Heart left ventricle (tissue), 16 donors: ENCODE measurements at places on chromosomes 7 and 10. TPM values are rescaled to one million over a fixed set of nuclear protein-coding genes. Genes with fewer than 3 reads are reported as not detected.

GRCh38 chr10:112687647-112688046 lies 240.6 kb downstream of the VTI1A start:
- no peaks in the 10 kb centered on the region for H3K36me3 ChIP-seq
- no peak overlapping the region for H3K27ac ChIP-seq
- H3K4me1 ChIP-seq, result no peaks in the 10 kb centered on the region
- DNase-seq, result no peak

Gene MYL10
- not detected for total RNA-seq

DNA sequence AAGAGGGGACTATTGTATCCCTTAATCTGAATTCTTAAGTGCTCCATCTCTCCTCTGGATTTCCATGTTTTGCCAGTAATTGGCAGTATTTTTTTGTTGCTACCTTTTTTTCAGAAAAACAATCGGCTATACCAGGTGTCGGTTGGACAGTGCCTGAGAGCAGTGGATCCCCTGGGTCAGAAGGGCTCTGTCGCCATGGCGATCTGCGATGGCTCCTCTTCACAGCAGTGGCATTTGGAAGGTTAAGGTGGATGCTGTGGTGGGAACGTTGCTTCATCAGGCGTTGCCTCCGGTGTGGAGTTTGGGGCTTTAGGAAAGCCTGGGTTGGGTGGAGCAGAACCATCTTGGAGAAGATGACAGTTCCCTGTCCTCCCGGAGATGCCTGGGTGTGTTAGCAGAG lies 96.0 kb downstream of the GALNT11 start:
- H3K4me3 ChIP-seq, result no peak overlapping the region
- H3K36me3 ChIP-seq, result peaks cover 91% of the 10 kb centered on the region
- H3K27me3 ChIP-seq, result no peaks in the 10 kb centered on the region
- no peak overlapping the region for H3K27ac ChIP-seq
- DNase-seq, result no peak

Gene ITPRID1
- total RNA-seq, result not detected

Gene SH2D4B
- not detected for total RNA-seq

Gene NCF1
- 2.7 TPM for total RNA-seq

DNA sequence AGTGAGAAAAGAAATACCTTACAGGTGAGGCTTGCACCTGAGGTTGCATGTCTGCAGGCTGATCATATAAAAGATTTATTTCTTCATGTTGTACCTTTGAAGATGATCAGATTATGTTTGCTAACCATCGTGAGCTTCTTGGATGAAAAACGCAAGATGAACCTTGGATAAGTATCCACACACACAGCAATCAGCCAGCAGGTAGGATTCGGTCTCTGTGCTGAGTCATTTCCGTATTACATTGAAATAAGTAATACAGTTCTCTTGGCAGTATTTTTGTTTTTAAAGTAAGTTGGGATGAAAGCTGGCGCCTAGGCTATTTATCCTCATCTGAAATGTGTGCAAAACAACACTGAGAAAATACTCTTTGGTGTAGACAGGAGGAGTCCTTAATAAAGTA lies 109.0 kb upstream of the PRKCQ start:
- H3K36me3 ChIP-seq, result no peaks in the 10 kb centered on the region
- no peaks in the 10 kb centered on the region for H3K27me3 ChIP-seq
- no peak for DNase-seq
- H3K4me1 ChIP-seq, result no peaks in the 10 kb centered on the region
- H3K4me3 ChIP-seq, result no peak overlapping the region

Gene NUTM2D
- total RNA-seq, result 2.4 TPM

Gene ZNF37A
- total RNA-seq, result 8.4 TPM

- no peak overlapping the region for H3K27ac ChIP-seq
- H3K27me3 ChIP-seq, result no peaks in the 10 kb centered on the region
Measured at GRCh38 chr10:73818402-73818801, 7.0 kb upstream of the NDST2 start.

- H3K27ac ChIP-seq, result no peak overlapping the region
- no peaks in the 10 kb centered on the region for H3K36me3 ChIP-seq
- no peaks in the 10 kb centered on the region for H3K27me3 ChIP-seq
- DNase-seq, result no peak
- no peak overlapping the region for H3K4me3 ChIP-seq
- no peaks in the 10 kb centered on the region for H3K4me1 ChIP-seq
Measured at GRCh38 chr7:91798425-91798824, 82.1 kb downstream of the MTERF1 start.

Gene FRAT1
- total RNA-seq, result 4.6 TPM

Gene RTKN2
- 0.08 TPM for total RNA-seq

DNA sequence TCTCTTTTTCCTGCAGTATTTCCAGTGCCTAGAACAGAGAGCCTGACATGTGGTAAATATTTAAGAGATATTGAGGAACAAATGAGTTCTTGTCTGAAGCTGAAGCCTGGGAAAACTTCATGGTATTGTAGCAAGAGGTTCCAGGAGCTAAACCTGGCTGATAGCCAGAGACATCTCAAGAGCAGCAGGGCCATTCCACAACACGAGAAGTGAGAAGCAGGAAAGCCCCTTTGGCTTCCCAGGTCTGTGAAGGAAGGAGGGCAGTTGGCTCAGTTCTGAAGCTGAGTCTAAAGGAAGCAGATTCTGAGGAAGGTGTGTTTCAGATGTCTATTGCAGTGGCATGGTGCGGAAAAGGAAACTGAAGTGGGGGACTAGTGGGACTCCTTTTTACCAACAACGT lies 63.8 kb upstream of the FAM204A start:
- no peaks in the 10 kb centered on the region for H3K36me3 ChIP-seq
- H3K27me3 ChIP-seq, result peaks cover 11% of the 10 kb centered on the region
- no peaks in the 10 kb centered on the region for H3K4me1 ChIP-seq
- no peak for DNase-seq
- H3K27ac ChIP-seq, result no peak overlapping the region
- no peak overlapping the region for H3K4me3 ChIP-seq

DNA sequence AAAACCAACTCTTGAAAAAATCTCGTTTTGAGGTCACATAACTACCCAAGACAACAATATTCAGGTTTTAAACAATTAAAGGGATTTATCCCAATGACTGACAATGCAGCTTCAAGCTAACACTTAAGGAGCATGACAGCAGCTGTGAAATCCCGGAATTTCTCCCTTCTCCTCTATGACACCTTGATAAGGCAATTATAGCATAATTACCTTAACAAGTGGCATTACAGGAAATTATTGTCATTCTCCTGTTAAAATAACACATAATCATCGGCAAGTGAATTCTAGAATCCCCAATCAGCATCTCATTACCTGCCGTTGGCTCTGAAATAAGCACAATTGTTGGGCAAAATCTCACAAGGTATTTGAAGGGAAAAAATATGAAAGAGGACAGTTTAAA lies 417.0 kb upstream of the PFKP start:
- no peaks in the 10 kb centered on the region for H3K27me3 ChIP-seq
- no peak overlapping the region for H3K27ac ChIP-seq
- no peak for DNase-seq

Gene MYH16
- total RNA-seq, result not detected

Gene CCDC71L
- 6.9 TPM for total RNA-seq

Gene GNAT3
- not detected for total RNA-seq

DNA sequence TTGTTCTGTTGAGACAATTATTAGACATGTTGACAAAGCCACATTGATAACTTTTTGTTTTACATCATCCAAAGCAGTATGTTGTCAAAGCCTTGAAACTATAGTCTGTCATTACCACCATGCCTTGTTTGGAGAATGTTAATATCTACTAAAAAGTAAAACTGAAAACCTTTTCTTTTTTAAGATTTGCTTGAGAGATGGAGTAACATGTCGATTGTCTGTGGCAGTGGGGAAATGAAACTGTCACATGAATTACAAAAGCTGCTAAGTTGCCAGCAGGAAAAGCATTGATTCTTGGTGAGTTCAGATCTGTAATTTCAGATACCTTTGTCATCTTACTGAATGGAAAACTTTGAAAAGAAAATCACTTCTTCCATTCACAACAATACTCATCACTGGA lies 69.1 kb downstream of the TFPI2 start:
- H3K27ac ChIP-seq, result no peak overlapping the region
- H3K27me3 ChIP-seq, result no peaks in the 10 kb centered on the region
- no peak for DNase-seq
- no peak overlapping the region for H3K4me3 ChIP-seq
- H3K4me1 ChIP-seq, result no peaks in the 10 kb centered on the region
- no peaks in the 10 kb centered on the region for H3K36me3 ChIP-seq

Gene NXPH1
- not detected for total RNA-seq

GRCh38 chr7:149608168-149608567 lies 110.6 kb upstream of the ZNF746 start:
- H3K4me1 ChIP-seq, result peaks cover 11% of the 10 kb centered on the region
- peaks cover 77% of the 10 kb centered on the region for H3K36me3 ChIP-seq
- DNase-seq, result no peak
- no peak overlapping the region for H3K27ac ChIP-seq

Gene LRRN3
- total RNA-seq, result 11.0 TPM

DNA sequence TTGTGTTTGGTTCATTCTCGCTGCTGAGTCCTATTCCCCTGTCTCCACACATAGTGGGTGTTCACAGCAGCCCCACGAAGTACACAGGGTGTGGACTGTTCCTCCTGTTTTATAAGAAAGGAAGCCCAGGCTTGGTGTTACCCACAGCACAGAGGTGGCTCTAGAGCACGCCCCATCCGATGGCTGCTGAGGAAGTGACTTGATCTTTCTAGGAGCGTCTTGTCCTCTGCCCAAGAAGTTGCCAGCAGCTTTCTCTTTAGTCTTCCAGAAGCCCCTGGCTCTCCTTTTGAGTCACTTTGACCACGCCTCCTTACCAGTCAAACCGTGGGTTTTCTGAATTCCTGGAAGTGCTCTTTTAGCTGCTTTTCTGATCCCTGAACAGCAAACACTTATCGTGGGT lies 94.0 kb downstream of the GRK5 start:
- H3K27ac ChIP-seq, result peak overlapping the region; percentile 74
- no peak overlapping the region for H3K4me3 ChIP-seq
- no peak for DNase-seq
- H3K4me1 ChIP-seq, result peaks cover 84% of the 10 kb centered on the region
- no peaks in the 10 kb centered on the region for H3K27me3 ChIP-seq
- H3K36me3 ChIP-seq, result no peaks in the 10 kb centered on the region

DNA sequence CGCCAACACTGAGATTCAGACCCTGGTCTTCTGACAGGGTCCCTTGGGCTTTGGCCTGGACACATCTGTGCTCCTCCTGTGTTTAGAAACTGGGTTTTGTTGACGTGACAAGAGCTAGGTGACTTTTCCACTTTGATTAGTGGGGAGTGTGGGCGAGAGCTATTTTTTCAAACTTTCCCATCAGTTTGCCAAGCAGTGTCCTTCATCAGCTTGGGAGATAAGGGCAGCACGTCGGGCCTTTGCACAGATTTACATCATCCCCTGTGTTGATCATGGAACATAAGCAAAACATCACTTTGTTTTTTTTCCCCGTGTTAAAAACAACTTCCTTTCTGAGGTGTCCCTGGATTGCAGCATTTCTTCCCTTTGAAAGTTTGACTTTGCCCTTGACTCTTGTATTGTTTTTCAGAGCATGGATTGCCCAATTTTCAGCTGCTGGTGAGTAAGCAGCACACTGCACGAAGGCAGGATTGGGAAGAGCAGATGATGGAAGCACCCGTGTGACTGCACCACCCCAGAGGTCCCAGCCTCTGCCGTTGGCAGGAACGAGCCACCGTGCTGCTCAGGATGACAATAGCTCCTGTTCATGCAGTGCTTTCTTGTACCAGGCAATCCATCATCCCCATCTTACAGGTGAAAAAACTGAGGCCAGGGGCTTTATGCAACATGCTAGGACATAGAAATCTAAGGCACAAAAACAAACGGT lies 6.4 kb upstream of the IGFBP1 start:
- no peaks in the 10 kb centered on the region for H3K36me3 ChIP-seq
- H3K27ac ChIP-seq, result no peak overlapping the region
- H3K4me3 ChIP-seq, result no peak overlapping the region
- no peaks in the 10 kb centered on the region for H3K4me1 ChIP-seq

DNA sequence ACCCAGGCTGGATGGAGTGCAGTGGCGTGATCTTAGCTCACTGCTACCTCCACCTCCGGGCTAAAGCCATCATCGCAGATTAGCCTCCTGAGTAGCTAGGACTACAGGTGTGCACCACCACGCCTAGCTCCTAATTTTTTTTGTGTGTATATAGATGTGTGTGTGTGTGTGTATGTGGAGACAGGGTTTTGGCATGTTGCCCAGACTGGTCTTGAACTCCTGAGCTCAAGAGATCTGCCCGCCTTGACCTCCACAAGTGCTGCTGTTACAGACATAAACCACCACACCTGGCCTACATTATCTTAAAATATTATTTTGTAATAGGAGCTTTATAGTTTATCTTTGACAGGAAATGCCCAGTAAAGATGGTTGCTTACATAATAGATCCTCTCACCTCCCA lies 25.0 kb downstream of the FOXP2 start:
- no peak overlapping the region for H3K4me3 ChIP-seq
- no peaks in the 10 kb centered on the region for H3K36me3 ChIP-seq
- no peak overlapping the region for H3K27ac ChIP-seq

- H3K4me1 ChIP-seq, result peaks cover 5% of the 10 kb centered on the region
- H3K27me3 ChIP-seq, result no peaks in the 10 kb centered on the region
- H3K27ac ChIP-seq, result peak overlapping the region; percentile 74
- peak overlapping the region; percentile 88 for H3K4me3 ChIP-seq
Measured at GRCh38 chr7:112940314-112940732, 146.3 kb downstream of the GPR85 start.

- no peaks in the 10 kb centered on the region for H3K27me3 ChIP-seq
- H3K36me3 ChIP-seq, result no peaks in the 10 kb centered on the region
- H3K4me1 ChIP-seq, result peaks cover 15% of the 10 kb centered on the region
- no peak overlapping the region for H3K27ac ChIP-seq
- H3K4me3 ChIP-seq, result no peak overlapping the region
- no peak for DNase-seq
Measured at GRCh38 chr10:49363309-49364031, 32.4 kb downstream of the DRGX start.

DNA sequence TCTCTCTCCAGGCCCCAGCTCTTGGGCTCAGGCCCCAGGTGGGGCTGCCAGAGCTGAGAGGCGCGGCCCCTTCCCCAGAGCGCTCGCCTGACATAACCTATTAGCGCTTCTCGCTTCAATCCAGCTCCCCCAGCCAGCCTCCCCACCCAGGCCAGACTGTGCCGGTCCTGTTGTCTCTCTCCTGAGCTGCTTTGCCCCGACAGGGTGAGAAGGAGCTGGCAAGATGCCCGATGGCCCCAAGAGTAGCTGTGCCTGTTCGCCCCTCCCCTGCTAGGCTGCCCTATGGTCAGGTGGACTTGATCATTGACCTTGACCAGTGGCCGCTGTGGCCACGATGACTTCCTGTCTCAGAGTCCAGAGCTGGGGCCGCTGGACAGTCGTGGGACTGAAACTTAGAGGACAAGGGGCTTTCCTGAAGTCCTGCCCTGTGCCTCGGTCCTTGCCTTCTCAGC lies 9.1 kb downstream of the TMEM270 start:
- no peaks in the 10 kb centered on the region for H3K27me3 ChIP-seq
- no peaks in the 10 kb centered on the region for H3K36me3 ChIP-seq
- H3K4me3 ChIP-seq, result no peak overlapping the region
- peaks cover 31% of the 10 kb centered on the region for H3K4me1 ChIP-seq
- peak overlapping the region; percentile 22 for H3K27ac ChIP-seq
- no peak for DNase-seq

GRCh38 chr10:100927266-100927665 lies 14.5 kb downstream of the SLF2 start:
- DNase-seq, result no peak
- H3K4me1 ChIP-seq, result peaks cover 14% of the 10 kb centered on the region
- no peaks in the 10 kb centered on the region for H3K27me3 ChIP-seq
- H3K4me3 ChIP-seq, result no peak overlapping the region
